ENCODE measurements at places on chromosomes 7 and 10.

DNA sequence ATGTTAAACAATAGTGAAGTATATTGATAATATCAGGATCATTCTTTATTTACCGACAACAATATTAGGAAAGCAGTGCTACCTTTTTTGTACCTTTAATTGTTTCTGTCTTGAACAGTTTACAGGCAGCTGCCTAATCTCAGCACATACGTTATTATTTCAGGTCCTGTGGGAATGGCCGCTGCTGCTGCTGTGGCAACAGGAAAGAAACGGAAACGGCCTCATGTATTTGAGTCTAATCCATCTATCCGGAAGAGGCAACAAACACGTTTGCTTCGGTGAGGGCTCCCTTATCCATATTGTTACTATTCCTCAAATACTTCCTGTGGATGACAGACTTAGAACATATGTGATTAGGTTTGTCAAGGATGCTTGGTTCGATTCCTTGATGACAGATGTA is 59.7 kb downstream of the NRF1 start:
- DNase-seq, result no peak

- DNase-seq, result no peak
These were observed 114.0 kb downstream of the PTPN20 start for GRCh38 chr10:47025253-47025539.

DNA sequence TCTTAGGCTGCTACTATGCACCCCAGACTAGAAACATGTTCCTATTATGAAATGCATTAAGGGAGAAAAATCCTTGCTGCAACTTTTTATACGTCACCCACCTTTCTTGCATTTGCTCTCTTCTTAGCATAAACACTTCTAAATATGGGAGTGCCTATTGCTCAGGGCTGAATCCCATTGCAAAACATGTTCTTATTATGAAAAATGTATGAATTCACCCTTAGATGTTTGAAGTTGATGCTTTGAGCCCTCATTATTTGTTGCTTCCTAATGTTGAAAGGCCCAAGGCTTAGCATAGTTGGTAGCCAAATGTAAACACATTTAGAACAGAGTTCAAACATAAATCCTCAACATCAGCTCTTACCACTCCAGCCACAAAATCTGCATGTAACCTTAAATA is 52.8 kb downstream of the BMPER start:
- no peak for DNase-seq

DNA sequence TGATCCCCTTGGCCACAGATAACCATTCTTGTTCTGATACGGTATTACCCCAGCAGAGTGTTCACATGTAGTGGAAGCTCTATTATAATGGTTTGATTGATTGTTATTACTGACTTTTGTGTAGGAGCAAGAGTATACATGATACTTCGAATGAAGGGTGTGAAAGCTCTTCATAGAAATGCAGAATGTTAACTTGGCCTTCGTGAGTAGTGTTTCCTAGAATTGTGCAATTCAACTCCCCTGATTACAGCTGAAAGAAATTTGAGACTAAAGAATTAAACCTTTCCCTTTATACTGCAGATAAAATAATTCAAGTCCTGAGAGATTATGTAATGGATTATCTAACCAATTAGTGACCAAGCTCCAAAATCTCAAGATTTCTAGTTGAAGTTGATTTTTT is 38.2 kb downstream of the MKLN1 start:
- no peak for DNase-seq

GRCh38 chr10:86331861-86332260 is 34.7 kb downstream of the GRID1 start:
- DNase-seq, result no peak

DNA sequence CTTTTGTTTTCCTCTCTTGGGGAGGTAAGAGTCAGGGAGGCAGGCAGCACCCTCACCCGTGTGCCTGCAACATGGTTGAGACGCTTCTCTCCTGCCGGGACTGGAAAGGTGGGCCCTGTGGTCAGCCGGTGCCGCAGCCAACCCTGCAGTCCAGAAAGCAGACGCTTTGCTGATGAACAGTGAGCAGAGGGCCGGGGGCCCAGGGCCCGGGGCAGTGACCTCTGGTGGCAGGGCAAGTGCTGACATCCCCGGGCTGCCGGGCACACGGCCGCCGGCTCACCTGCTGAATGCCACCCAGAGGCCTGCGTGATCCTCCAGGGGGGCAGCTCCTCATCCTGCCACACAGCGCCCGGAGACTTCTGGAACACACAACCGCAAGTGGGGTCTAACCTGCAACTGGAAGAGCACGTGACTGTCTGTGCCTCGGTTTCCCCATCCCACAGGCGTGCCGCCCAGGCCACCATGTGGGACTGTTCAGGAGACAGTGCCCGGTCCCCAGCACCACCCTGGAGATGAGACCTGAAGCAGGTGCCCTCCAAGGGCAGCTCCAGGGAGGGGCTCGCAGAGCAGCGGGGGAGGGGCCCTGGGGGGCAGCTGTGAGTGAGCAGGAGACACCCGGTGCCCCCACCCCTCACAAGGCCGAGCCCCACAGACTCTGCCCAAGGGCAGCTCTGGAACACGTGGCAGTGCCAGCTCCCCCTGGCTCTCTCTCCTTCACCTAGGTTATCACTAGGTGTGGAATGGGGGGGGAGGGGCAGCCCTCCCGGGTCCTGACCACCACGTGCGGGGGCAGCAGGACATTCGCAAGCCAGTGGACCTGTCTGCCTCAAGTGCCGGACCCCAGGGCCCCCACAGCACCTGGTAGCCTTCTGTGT is 2.2 kb upstream of the ADGRA1 start:
- DNase-seq, result no peak

DNA sequence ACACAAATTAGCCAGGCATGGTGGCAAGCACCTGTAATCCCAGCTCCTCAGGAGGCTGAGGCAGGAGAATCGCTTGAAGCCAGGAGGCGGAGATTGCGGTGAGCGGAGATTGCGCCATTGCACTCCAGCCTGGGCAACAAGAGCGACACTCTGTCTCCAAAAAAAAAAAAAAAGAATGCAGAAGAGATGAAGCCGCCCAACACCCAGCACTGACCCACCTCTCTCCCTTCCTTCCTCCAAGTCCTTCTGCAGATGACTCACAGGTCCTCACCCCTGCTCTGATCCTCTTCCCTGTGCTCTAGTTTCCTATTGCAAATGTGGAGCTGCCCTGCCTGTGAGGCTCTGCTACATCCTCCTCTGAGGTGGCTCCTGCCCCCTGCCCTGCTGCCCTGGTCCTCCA is 22.0 kb upstream of the OPALIN start:
- DNase-seq, result no peak

GRCh38 chr7:54242776-54243175 is 299.4 kb upstream of the VSTM2A start:
- DNase-seq, result no peak

GRCh38 chr10:78620985-78621799 is 447.6 kb upstream of the ZMIZ1 start:
- no peak for DNase-seq

GRCh38 chr7:18566829-18567228 is 71.3 kb downstream of the HDAC9 start:
- DNase-seq, result no peak

- DNase-seq, result no peak
These were observed 37.4 kb downstream of the VCL start for GRCh38 chr10:74035303-74035702.

- DNase-seq, result no peak
These were observed 74.1 kb downstream of the GTF2IRD1 start for GRCh38 chr7:74527842-74528241.

GRCh38 chr10:70602665-70603448 is at the start of gene PRF1:
Gene PRF1 (minus strand): TSS chr10:70602741. CDS start chr10:70600902, 1,839 bp downstream.
- DNase-seq, result peak; percentile 44

GRCh38 chr10:77158666-77159065 is 478.9 kb downstream of the KCNMA1 start:
- no peak for DNase-seq

- DNase-seq, result no peak
These were observed 10.9 kb downstream of the RNF32 start for GRCh38 chr7:156651474-156651873.

DNA sequence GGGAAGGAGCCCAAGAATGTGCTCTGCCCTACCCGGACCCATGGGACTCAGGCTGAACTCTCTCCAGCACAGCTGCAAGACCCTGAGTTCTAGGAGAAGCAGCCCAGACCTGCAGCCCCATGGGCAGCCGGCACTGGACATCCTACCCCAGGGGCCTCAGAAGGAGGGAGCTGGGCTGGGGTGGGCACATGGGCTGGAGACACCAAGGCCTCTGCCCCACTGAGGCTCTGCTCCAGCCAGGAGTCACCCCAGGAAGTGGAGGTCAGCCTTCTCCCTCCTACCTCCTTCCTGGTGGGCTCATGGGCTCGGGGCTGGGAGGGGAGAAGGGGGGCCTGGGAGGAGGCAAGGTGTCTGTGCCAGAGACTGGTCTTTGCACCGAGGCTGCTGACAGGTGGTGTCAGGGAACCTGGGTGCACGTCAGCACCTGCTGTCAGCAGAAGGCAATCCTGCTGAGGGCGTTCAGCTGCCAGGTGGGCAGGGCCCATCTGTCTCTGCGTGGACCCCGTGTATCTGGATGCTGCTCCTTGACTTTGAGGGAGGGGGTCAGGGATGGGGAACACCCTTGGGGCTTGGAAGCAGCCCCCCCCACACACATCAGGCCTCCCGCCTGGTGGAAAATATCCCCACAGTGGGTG is 95.2 kb downstream of the PDGFA start:
- DNase-seq, result no peak

GRCh38 chr7:158733775-158734494 is 29.3 kb upstream of the NCAPG2 start:
- no peak for DNase-seq
